ENCODE measurements at places on chromosomes 6 and 20.

- DNase-seq, result no peak
Observed at GRCh38 chr6:47111685-47112084, 69.6 kb upstream of the ADGRF1 start.

GRCh38 chr20:59933296-59933848 is at the start of gene SYCP2:
Gene SYCP2, minus strand, starts transcription at chr20:59933637. Its CDS starts 11,224 bp downstream, at chr20:59922413.
- peak; percentile 29 for DNase-seq

- no peak for DNase-seq
Observed at GRCh38 chr6:130206479-130206878, 16.3 kb downstream of the SAMD3 start.

DNA sequence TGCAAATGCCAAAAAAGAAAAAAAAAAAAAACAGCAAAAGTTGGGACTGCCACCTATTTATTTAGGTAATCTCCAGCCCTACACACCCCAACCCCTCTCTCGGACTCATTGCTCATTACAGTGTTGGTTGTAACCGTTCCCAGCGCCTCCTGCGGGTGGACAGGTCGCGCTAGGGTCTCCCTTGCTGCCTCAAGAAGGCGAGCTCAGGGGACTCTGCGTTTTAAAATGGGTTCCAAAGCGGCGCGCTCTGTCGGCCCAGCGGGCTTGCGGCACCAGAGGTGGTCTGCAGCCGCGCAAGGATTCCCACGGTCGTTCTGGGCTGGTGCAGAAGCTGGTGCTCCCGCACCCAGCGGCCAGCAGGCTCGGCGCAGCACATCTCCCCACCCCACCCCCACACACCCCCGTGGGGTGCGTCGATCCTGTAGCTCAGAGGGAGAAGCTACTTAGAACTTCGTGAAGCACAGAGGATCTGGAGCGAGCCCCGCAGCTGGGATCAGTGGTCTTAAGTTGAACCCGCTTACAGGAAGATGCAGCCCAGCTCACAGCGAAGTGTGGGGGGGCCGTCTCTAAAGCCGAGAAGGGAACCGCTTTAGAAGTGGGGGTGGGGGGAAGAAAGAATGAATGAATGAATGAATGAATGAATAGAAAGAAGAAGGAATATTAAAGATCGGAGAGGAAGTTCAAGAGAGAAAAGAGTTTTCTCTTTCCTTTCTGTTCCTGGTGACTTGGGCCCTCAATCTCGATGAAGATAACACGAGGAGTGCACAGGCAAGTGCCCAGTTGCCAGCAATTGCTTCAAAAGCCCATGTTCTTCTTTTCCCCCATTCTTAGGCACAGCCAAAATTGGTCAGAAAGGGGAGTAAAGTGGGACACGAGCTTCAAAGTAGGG is 780 bp downstream of the TFAP2A start:
- DNase-seq, result no peak

DNA sequence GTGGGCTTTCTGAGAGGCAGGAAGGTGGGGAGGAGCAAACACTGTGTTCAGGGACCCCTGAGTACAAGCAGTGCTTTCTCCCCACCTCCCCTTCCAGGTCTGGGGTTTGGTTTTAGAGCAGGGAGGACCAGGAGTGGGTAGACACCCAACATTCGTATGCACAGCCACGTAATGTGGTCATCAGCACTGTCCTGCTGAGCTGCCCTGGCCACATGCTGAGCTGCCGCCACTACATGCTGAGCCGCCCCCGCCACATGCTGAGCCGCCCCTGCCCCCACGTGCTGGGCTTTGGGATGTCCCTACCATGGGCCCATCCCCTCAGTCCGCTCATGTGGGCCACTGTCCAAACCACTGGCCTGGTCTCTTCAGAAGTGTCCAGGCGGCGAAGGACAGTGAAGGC is 214.9 kb upstream of the CST7 start:
- no peak for DNase-seq

GRCh38 chr6:44933108-44933507 is 395.0 kb upstream of the RUNX2 start:
- DNase-seq, result no peak

- no peak for DNase-seq
Observed at GRCh38 chr6:142773324-142773723, 171.7 kb downstream of the HIVEP2 start.

DNA sequence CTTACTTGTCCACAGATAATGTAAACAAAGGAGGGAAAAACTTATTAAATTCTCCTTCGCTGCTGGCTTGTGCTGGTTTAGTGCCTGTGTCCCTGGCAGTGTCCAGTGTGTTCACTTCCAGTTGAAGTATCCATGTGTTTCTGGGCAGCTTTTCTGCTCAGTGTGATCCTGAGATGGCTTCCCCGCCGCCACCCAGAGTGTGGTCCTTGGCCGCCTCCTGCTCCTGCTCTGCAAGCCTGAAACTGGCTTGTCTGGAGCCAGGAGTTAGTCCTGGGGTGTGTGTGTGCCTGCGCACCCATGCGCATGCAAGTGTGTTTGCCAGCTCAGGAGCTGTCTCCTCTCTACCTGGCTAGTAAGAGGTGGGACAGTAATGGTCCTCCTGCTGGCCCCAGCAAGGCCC is 7.2 kb downstream of the BTBD3 start:
- no peak for DNase-seq

GRCh38 chr6:129966125-129966524 is 52.3 kb upstream of the L3MBTL3 start:
- DNase-seq, result no peak

DNA sequence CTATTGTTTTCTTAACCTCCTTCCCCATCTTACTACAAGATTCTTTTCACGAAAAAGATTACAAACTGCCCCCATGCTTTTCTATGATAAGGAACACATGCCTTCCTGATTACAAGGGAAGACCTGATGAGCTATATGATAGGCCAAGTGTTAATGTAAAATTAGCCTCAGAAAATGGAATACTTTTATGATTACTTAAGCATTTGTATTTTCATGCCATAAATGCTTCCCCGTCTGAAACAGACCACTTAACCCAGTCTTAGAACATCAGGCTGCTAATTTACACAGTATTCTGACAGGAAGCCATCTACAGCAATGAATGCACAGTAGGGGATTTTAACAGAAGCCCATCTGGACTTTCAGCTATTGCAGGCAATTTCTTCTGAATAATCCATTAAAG is 274.9 kb downstream of the HAO1 start:
- no peak for DNase-seq

DNA sequence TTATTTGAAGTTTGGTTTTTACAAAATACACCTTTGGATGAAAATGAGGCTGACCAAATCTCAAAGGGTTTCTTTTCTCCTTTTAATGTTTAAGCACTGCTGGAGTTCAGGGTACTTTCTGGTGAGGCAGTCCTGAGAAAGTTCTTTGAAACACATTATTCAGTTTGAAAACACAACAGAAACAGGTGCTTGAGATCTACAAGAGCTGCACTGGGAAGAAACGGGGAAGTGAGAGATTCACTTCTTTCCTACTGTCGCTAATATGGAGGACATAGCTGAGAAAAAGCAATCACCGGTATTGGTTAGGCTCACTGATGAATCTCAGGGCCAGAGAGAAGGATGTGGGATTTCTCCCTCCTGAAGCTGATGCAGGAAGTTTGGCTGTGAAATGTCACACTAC is 22.9 kb upstream of the TMEM170B start:
- DNase-seq, result no peak

Data from stimulated activated CD8-positive, alpha-beta memory T cell treated with anti-CD3 and anti-CD28 coated beads, Interleukin-15, amount 100 ng/mL, for 24 hours (primary cell).